ENCODE measurements at places on chromosomes 5 and 9. TPM values are rescaled to one million over a fixed set of nuclear protein-coding genes. Genes with fewer than 3 reads are reported as not detected.

GRCh38 chr9:26812217-26812616 is 80.4 kb downstream of the CAAP1 start:
- DNase-seq, result no peak

GRCh38 chr5:92838253-92838652 is 742.8 kb downstream of the NR2F1-AS1 start:
- no peak for DNase-seq

DNA sequence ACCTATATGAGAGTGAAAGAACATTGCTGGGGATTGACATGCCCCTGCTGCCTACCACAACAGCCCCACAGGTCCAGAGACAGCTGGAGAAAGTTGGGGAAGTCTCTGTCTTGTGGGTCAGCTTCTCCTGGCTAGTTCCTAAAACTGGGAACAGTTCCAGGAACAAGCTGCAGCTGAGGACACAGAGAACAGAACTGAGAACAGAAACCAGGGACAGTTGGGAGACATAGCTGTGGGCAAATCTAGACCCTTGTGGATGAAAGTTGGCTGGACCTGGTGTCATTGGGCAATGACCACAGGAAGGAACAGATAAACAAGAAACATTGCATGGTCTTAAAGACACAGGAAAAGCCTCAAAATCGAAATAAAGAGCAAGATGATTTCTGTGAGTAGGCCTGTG is 58.3 kb upstream of the MOCS2 start:
- DNase-seq, result no peak

DNA sequence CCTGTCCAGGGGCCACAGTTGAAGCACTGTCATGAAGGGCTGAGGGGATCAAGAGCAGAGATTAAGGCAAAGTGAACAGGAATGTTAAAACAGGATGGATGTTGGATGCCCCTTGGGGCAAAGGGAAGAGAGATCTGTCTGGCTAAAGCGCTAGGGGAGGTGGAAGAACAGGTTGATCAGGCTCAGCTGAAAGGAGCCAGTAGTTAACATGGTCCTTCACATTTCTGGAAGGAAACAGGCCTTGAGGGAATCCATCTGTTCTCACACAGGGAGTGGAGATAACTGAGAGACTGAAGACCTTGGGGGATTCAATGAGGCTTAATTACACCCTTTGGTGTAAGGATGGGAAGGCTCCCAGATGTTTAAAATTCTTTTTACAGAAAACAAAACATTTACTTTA is 5.8 kb downstream of the HAPLN1 start:
- DNase-seq, result no peak

- DNase-seq, result peak; percentile 66
Measured at GRCh38 chr9:93617273-93617672, 40.9 kb downstream of the PHF2 start.

DNA sequence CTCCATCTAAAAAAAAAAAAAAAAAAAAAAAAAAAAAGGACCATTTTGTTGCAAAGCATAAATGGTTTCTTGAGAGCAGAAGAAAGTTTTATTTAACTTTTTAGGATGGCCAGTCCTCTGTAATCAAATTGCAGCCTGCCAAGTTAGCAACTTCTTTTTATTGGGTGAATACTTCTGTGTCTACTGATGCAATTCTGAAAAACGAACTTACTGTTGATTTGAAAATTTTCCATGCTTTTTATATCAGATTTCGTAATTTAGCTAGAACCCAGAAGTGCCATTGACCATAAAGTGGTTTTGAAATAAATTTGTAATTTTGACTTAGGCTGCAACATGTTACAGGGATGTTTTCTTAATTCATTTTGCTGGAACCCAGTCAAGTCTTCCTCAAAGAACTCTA is 269.1 kb upstream of the ACTBL2 start:
- DNase-seq, result no peak

GRCh38 chr9:133004999-133005760 is 25.6 kb upstream of the GTF3C5 start:
- no peak for DNase-seq

DNA sequence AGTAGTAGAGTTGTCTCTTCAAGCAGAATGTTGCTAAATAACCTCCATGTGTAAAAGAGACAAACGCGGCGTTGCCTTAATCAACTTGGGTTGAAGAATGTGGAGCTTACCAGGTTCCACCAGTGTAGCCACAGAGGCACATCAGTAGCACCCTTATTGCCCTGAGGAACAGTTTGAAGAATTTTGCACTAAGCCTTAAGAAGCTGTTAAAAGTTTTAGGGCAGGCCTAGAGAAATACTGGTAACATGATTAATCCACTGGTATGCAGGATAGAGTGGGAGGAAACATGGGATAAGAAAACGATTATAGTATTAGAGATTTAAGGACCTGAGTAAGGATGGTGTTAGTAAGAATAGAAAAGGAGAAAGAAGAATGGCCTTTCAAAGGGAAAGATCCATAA is 100.6 kb downstream of the ZCCHC7 start:
- no peak for DNase-seq

GRCh38 chr5:81420039-81420667 is 26.2 kb upstream of the ACOT12 start:
- no peak for DNase-seq

DNA sequence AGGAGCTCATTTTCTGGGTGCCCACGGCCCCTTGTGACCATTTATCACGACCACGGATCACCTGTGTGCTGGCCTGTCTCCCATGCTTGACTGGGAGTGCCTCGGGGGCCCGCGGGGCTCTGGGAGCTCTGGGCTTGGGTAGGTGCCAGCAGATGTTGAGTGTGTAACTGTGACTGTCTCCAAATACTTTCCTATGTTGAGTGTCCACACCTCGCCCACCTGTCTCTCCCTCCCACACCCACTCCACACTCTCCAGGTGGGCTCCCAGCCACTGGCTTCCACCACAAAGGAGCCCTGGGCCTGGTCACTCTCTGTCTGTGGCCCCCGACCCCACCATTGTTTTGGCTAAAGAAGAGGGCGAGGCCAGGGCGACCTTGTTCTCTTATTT is 196.4 kb downstream of the CDK5RAP2 start:
- DNase-seq, result no peak

DNA sequence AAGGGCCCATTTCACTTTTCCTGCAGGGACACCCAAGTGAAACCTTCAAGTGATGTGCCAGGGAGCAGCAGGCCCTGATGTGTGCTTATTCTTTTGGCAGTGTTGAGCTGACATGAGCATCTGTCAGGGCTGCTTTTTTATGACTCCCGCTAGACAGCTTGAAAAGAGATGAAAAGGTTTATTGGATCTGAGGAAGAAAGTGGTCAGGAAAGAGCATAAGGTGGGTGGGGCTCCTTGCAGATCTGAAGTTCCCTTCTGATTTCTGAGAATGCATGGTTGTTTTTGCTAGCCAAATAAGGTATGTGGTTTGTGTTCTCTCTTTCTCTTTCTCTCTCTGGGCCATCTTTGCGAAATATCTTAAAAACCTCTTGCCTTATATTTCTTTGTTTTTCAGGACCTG is 316.1 kb downstream of the DMRT2 start:
- no peak for DNase-seq

DNA sequence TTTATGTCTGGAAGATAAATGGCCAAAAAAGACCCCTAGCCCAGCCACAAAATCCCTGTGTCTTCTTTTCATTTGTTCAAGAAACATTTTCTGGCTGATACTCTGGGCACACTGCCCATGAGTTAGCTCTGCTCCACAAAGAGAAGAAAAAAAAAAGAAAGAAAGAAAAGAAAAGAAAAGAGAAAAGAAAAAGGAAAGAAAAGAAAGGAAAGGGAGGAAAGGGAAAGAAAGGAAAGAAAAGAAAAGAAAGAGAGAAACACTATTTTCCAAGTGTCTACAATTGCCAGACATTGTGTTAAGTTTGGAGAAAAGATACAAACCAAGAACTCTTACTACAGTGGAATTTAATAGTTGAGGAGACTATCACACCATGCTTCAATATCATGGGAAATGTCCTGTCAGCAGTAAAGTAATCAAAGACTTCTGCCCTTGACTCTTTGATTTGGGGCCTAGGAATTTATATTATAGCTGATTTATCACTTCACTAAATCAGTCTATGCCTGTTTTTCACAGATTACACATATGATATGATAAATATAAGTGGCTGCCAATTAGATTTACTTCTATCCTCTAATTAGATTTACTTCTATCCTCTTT is 3.0 kb downstream of the TRMO start:
- no peak for DNase-seq

DNA sequence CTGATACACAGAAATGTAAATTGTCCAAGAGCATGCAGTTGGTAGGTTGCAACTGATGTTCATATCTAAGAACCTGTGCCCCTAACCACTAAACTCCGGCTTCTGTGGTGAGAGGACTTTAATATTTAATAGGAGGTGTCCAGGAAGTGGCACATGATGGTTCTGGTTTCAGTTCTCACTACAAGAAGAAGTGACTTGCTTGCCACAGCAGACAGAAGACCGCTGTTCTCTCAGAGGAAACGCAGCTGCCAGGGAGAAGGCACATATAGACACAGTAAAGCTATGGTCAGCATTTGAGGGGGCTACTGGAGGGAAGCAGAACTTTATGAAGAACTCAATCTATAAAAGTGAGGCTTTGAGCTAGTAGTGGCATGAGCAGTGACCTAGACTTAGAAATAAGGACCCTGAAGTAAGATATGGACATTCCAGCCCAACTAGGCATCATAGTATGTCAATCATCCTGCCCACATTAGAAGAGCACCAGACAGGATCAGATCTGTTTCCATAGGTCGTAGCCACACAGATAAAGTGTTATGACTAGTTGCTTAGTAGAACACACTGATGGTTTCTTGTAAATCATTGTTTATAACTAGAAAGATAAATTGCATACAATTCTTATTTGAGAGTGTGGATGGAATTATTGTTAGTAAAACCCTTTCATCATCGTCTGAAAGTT is 36.4 kb upstream of the DAB2 start:
- no peak for DNase-seq

DNA sequence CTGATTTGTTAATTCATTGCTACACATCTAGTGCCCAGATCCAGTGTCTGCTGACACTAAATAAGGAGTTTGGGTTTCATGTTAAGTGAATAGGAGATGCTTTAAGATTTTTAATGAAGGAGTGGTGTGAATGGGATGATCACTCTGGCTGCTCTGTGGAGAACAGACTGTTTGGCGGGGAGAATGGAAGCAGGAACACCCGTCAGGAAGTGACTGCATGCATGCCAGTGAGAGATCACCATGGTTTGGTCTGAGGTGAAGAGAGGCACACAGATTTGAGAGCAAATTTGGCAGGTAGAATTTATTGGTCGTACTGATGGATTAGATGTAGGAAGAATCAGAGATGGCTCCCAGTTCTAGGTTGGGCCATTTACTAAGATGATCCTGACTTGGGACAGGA is 19.8 kb downstream of the ATP6V0E1 start:
- DNase-seq, result no peak

DNA sequence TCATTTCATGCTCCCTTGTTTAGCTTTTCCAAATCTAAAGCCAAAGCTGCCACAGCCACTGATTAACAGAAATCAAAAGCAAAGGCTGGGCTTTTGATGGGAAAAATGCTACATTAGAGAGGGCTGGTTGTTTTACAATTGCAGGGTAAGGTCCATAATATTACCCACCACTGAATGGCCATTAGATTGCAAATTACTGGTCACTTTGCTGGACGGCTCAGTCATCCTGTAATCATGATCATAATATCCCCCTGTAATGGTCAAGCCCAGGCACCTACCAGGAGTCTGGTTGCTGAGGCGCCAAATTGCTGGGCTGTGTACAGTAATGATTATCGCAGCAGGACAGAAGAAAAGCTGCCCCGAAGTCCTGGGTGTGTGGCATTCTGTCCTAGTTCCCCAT is 286.5 kb downstream of the ZSWIM6 start:
- no peak for DNase-seq

DNA sequence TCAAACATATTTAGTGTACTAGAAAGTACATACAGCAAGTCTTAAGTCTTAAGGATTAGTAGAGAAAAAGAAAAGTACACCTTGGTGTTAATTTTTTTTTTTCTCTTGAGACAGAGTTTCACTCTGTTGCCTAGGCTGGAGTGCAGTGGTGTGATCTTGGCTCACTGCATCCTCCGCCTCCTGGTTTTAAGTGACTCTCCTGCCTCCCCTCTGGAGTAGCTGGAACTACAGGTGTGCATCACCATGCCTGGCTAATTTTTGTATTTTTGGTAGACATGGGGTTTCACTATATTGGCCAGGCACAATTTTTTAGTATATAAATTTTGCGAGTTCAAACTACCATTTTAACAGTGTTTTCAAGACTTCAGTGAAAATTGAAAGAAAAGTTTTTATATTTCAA is 1941.1 kb upstream of the CDH6 start:
- no peak for DNase-seq

GRCh38 chr9:15711931-15712330 is 159.1 kb downstream of the CCDC171 start:
- DNase-seq, result no peak

DNA sequence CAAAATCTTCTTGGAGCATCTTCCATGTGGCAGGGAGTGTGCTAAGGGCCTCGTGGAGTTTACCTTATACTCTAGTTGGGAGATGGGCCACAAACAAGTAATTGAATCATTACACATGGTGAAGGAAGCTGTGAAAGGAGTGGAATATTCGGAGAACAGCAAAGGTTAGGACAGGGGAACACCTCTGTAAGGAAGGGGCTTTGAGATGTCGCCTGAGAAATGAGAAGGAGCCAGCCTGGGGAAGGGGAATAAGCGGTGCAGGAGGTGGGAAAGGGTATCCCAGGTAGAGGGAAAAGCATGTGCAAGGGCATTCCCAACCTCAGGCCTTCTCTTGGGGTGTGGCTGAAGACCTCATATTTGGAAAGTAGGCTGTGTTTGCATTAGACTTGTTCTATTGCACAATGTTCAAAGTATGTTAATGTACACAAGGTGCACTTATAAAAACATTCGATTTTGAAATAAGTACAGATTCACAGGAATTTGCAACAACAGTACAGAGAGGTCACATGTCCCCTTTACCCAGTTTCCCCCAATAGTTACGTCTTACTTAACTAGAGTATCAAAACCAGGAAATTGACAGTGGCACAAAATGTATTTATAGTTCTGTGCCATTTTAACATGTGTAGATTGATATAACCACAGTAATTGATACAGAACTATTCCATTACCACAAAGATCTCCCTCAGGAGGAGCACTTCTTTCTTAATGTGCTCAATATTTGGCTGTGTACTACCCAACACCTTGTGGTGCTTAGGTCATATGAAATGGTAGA is 2.4 kb upstream of the STOM start:
- DNase-seq, result no peak

DNA sequence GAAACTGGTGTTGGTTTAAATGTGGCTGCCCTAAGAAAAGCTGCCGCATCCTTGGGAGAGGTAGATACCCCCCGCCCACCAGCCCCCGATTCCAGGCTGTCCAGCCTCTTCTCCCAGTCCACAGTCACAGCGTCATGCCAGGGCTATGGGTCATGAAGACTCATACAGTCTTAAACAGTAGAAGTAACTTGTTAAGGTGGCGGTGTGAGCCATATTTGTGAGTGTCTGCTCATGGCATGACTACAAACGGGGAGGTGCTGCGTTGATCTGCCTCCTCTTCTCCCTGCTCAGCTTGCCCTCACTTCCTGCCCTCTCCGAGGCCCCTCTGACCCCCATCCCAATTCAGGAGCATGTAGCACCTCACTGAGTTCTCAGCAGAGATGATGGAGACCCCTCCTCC is 20.8 kb downstream of the FGD3 start:
- DNase-seq, result no peak

Gene SHC3
- 3.3 TPM for total RNA-seq

Gene NSMF
- 41.9 TPM for total RNA-seq

Gene IFNA21
- not detected for total RNA-seq

Gene TMEM8B
- 14.2 TPM for total RNA-seq

Gene ADAMTS12
- total RNA-seq, result 3.4 TPM

All from esophagus muscularis mucosa (tissue), 4 donors.